ENCODE measurements at places on chromosomes 2 and 18. TPM values are rescaled to one million over a fixed set of nuclear protein-coding genes. Genes with fewer than 3 reads are reported as not detected.

DNA sequence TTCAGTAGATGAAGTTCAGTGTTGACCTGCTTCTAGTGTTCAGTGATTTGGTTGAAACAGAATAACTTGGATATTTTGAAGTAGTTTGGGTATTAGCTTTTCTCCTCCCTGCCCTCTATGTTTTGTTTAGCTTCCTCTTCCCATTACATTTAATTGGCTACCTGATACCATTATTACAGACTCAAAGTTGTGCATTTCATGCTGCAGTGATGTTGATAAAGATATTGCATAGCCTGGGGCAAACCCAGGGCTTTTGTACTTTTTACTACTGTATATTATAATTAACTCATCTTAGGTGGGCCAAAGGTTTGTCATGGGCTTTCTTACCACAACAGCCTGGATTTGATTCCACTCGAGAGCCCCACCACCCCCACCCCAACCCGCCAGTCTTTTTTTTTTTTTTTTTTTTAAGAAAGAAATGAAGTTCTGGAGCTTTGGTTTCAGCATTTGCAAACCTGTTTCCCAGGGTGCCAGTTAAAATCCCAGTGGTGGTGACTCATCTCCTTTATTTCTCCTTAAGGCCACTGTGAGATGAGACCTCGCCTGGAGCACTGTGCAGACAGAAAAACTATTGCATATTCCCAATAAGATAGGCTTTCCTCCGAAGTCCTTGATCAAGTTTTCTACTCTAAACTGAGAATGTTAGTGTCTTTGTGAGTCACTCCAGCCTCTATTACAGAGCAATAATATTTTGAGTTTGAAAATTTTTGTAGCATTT, 393.7 kb upstream of the FANCL start:
- DNase-seq, result no peak

PPIL3 gene
- 19.3 TPM for total RNA-seq

- DNase-seq, result no peak
These were observed 602.2 kb downstream of the NYAP2 start for GRCh38 chr2:226001716-226002115.

GRCh38 chr2:231163414-231164095, 34.9 kb upstream of the ARMC9 start:
- DNase-seq, result no peak

GRCh38 chr18:51171625-51172259, 25.7 kb downstream of the MEX3C start:
- no peak for DNase-seq

DNA sequence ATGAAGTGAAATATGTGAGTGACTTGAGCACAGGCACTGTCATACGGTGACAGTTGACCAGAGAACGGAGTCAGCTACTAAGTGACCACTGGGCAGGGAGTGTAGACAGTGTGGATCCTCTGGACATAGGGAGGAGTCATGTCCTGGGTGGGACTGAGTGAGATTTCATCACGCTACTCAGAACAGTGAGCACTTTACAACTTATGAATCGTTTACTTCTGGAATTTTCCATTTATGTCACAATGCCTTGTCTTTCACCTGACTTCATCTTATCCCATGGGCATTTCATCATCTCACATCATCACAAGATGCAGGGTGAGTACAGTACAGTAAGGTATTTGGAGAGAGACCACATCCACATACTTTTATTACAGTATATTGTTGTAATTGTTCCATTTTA, 29.0 kb downstream of the PTPRM start:
- no peak for DNase-seq

- peak; percentile 55 for DNase-seq
These were observed 89.3 kb downstream of the PDE11A start for GRCh38 chr2:177983183-177983788.

RAMP1 gene
- 10.0 TPM for total RNA-seq

DNA sequence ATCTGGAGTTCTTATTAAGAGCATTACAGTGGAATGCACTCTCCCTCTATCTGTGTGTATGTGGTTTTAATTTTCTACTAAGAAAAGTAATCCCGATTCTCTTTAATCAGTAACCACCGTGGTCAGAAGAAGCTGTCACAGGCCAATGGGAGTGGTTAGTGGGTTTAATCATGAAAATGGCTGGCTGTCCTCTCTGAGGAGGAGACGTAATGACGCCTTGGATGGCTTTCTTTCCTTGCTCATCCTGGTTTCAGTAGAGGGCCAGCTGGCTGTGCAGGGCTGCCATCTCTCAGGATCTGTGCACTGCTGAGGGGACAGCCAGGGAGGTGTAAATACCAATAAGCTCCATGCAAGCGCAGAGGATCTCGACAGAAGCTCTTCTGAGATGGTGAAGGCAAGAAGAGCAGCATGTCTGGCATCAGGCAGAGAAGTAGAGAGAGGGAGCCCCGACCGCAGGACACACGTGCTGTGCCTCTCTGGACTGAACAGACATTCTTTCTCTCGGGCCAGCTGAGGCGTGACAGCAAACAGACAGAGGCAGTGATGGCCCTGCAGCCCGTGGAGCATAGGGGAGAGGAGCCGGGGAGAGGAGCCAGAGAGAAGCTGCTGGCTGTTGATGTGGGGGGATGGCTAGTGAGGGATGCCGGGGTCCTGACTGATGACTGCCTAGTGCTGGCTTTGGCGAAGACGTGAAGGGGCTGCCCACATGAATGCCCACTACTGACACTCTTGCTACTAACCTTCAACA, 65.1 kb upstream of the DAPL1 start:
- DNase-seq, result no peak

SCYGR2 gene
- total RNA-seq, result not detected

DNA sequence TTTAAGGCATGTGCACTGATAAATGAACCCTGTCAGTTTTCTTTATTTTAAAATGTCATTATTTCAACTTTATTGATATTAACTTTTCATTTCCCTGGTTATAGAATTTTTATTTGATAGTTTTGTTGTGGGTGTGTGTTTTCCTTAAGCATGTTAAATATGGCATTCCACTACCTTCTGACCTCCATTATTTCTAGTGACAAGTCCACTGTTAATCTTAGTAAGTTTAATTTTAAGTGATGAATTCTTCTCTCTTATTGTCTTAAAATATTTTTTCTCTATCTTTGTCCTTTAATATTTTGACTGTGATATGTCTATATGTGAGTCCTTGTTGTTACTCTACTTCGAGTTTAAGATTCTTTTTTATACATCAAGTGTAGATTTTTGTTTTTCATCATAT, 685.7 kb downstream of the GALR1 start:
- no peak for DNase-seq

- DNase-seq, result peak; percentile 7
These were observed 17.5 kb downstream of the REEP1 start for GRCh38 chr2:86319700-86320580.

GRCh38 chr2:173239644-173240043, 115.0 kb upstream of the CDCA7 start:
- no peak for DNase-seq

PPP3R1 gene
- 23.5 TPM for total RNA-seq

DNA sequence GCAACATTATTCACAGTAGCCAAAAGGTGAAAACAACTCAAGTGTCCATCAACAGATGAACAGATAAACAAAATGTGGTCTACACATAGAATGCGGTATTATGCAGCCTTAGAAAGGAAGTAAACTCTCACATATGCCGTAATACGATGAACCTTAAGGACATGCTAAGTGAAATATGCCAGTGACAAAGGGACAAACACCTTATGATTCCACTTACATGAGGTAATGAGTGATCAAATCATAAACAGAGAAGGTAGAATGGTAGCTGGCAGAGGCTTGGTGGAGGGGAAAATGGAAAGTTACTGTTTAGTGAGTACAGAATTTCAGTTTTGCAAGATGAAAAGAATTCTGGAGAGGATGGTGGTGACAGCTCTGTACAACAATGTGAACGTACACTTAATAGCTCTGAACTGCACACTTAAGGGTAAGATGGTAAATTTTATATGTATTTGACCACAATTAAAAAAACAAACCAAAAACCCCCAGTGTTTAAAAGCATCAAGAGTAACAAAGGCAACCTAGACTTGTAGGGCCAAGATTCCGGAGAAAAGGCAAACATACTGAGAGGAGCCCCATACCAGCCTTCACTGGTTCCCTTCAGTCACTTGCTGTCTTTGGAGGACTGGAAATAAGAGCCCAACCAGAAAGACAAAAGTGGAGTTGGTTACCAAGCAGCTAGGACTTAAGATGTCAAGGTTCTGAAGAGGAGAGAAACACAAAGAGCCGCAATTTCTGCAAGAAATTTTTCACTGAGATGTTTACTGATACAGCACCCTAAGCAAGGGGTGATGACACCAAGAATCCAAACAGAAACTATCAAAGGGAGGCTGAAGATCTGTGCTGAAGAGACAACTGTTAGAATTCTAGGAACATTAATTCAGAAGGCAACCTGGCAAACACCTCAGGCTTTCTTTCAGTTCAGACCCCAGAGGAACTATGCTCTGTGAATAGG, 61.3 kb downstream of the CUL3 start:
- no peak for DNase-seq

GRCh38 chr2:224724331-224724730, 8.2 kb upstream of the CCDC195 start:
- DNase-seq, result no peak

DNA sequence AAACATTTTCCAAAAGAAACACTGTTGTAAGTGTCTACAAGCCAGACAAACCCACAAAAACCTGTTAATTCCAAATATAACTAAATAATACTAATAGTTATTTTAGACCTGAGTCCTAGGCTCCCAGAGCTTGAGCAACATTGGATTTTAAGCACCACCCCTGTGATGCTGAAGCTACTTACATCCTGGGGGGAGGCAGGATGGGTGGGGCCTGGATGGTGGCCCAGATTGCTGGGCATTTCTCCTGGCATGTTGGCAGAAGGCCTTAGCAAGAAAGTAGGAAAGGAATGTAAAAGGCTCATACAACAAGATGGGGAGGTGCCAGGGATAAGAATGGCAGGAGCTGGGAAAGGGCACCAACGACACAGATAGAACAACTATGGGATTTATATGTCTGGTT, 50.7 kb upstream of the OTX1 start:
- no peak for DNase-seq

- no peak for DNase-seq
These were observed 108.5 kb upstream of the SMAD7 start for GRCh38 chr18:49059028-49059834.

DNA sequence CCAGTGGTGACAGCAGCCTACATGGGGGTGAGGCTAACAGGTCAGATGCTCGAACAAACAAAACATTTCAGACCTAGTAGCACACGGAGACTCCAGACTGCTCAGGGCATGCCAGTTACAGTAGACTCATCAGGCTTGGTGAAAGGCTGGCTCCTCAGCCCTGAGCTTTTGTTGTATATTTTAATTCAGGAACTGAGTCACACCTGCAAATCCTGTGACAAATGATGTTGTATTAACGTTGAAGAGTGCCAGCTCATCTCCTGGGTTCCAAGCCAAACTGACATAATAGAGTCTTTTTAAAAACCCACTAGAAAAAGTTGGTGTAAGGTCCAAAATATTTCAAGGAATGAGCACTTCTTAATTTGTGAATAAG, 65.3 kb downstream of the C1D start:
- DNase-seq, result no peak

GRCh38 chr2:19893520-19894133, 8.2 kb downstream of the TTC32 start:
- DNase-seq, result no peak

- DNase-seq, result no peak
These were observed 91.8 kb downstream of the SKA1 start for GRCh38 chr18:50466634-50467033.

- DNase-seq, result no peak
These were observed 196.0 kb upstream of the SPHKAP start for GRCh38 chr2:228377533-228377932.

DNA sequence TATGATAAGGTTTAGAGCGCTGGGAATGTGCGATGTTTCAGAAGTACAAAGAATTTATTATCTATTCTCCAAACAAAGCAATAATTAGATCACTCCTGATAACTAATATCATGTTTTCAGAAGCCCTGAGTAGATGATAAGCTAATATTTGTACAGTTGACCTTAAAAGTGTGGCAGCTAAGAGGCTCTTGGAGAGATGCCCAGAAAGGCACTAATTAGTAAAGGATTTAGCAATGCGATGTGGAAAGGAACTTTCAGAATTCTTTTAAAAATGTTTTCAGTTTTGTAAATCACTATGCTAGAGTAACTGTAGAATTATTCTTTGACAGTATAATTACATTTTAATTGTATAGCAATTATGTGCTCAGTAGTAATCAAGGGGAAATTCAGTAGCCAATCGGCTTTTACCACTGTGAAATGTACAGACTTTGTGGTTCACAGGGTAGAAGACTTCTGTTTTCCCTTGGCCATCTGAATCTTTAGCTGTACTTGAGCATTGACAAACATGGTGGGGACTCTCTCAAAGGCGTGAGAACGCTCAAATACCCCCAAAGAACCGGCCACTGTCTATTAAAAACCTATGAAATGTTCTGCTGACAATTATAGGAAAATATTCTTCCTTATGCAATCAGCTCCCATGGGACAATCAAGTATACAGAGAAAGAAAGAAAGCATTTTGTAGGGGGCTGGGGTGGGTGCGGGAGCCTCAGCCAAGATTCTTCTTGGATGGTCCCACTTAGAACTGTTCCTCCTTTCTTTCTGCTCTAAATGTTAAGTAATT, 262.8 kb upstream of the AGAP1 start:
- DNase-seq, result no peak

- DNase-seq, result no peak
These were observed 162.1 kb downstream of the SH3RF3 start for GRCh38 chr2:109290887-109291643.

DNA sequence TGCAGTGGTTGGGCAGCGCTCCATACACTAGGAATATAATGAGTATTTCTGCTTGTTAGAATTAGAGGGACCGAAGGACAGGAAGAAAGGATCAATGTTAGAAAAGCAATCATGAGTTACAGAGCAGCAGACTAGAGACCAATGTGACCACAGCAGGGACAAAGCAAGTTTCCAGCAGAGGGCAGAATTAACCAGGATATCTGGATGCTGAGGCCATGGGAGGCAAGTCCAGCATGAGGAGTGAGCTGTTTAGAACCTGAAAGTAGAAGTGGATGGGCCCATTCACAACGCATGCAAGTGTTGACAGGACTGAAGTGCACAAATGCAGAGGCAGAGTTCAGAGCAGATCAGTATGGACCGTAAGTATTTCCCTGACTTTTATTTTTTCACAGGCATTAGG, 910.4 kb upstream of the GYPC start:
- peak; percentile 58 for DNase-seq

- DNase-seq, result no peak
These were observed 82.1 kb downstream of the TMEM163 start for GRCh38 chr2:134636714-134637113.

TMEM163 gene
- 0.10 TPM for total RNA-seq
